A549 treated with CpdA at 1 μM for 4 hours (cell line): ENCODE measurements at places on chromosomes 7 and 10. TPM values are rescaled to one million over a fixed set of nuclear protein-coding genes. Genes with fewer than 3 reads are reported as not detected.

Gene COL13A1
- 0.41 to 0.57 TPM (median 0.43 TPM) in 5 replicates for total RNA-seq

Gene CUZD1
- 1.1 to 1.9 TPM (median 1.4 TPM) in 5 replicates for total RNA-seq

Gene ZNF727
- not detected in 5 replicates for total RNA-seq

Gene EBLN1
- total RNA-seq, result 0.08 TPM in 1 of 5 replicates, not detected in the others

Gene GRID1
- total RNA-seq, result 0.17 to 0.35 TPM (median 0.33 TPM) in 5 replicates

Gene GRM3
- total RNA-seq, result not detected in 5 replicates

Gene RARRES2
- not detected in 5 replicates for total RNA-seq

Gene MEOX2
- not detected in 5 replicates for total RNA-seq

Gene NODAL
- not detected in 5 replicates for total RNA-seq

Gene NKX2-3
- 0.08 TPM in 1 of 5 replicates, not detected in the others for total RNA-seq

Gene SNX10
- 3.7 to 5.9 TPM (median 4.7 TPM) in 5 replicates for total RNA-seq

Gene TMEM229A
- not detected in 5 replicates for total RNA-seq

Gene ZNF804B
- total RNA-seq, result not detected in 5 replicates

Gene H2BK1
- total RNA-seq, result not detected in 5 replicates

Gene SPDYE11
- not detected in 5 replicates for total RNA-seq

Gene ADRA2A
- total RNA-seq, result 0.03 to 0.07 TPM in 2 of 5 replicates, not detected in the others

Gene SPDYE9
- total RNA-seq, result not detected in 5 replicates

Gene SLC26A5
- total RNA-seq, result not detected in 5 replicates

Gene NEURL1
- total RNA-seq, result 0.21 to 0.54 TPM (median 0.43 TPM) in 5 replicates
